MG63 (cell line): ENCODE measurements at places on chromosomes 6 and 20. TPM values are rescaled to one million over a fixed set of nuclear protein-coding genes. Genes with fewer than 3 reads are reported as not detected.

GRCh38 chr6:88262332-88262731 is 96.2 kb upstream of the CNR1 start:
- DNase-seq, result no peak

GRCh38 chr20:600141-600540 is 10.0 kb downstream of the TCF15 start:
- no peak for DNase-seq

The PGC gene
- not detected in 2 replicates for total RNA-seq

GRCh38 chr6:32700391-32701040 is 34.1 kb upstream of the HLA-DQB1 start:
- DNase-seq, result no peak

DNA sequence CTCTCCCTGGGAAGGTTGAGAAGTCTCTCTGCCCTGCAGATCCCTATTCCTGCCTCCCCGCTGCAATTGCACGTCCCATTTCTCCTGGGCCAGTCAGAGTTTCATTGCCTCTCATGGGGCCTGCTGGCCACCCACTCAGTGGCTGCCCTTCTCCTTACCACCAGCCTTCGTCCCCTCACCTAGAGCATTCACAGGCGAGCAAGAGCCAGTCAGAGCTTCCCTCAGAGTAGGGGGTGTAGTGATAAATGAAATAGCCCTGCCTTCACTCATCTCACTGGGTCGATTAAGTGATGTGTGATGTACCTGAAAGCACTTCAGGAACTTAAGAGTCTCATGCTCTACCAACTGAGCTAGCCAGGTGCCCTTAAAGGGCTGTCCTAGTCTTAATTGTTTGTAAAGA is 52.0 kb upstream of the FANCE start:
- no peak for DNase-seq

DNA sequence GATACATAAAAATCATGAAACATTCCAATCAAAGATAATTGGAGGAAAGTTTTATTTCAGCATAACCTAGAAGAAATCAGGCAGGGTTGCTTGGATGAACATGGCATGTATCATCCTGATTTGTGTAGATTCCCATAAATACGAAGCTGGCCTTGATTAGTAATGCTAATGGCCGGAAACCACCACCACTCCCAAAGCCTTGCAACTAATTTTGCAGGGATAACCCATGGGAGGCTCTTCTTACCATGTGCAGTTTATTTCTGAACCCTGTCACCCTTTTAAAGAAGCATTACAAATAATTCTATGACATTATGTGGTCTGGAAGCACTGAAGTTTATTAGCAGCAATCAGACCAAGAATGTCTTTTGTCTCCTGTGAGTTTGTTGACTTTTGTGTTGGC is 80.8 kb downstream of the AIG1 start:
- no peak for DNase-seq

- no peak for DNase-seq
Observed at GRCh38 chr6:159726255-159726917, 920 bp upstream of the WTAP start.

The GNMT gene
- total RNA-seq, result not detected in 2 replicates

GRCh38 chr20:57696401-57696961 is 13.3 kb downstream of the PMEPA1 start:
- DNase-seq, result no peak

DNA sequence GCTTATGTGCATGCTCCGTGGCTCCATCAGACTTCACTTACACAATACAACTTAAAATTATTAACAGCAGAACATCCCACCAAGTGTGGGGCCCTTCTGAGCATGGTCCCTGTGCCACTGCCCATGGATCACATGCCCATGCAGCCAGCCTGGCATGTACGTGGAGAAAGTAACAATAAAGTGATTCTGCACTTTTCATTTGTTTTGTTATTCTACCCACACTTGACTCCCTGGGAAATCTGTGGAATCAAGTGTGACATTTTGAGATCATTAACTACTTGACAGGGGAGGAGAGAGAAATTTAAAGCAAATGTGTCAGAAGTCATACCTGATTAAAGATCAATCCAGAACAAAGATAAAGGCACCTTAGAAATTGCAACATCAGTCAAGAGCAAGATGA is 112.0 kb downstream of the ISM1 start:
- no peak for DNase-seq

GRCh38 chr6:36314221-36315014 is 22.3 kb downstream of the BNIP5 start:
- DNase-seq, result no peak

DNA sequence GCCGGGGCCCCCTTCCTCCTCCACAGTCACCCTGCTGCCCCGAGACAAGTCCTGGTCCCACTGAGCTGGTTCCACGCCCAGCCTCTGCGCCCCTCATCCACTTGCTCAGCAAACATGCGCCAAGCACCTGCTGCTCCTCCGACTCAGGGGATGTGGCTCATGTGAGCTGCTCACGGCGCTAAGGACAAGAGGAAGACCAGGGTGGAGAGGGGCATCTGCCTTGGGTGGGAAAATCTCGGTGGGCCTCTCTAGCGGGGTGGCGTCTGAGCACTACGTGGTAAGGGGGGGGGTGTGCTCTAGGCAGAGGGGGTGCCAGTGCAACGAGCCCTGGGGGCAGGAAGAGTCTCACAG is 4.5 kb downstream of the LAMA5 start:
- DNase-seq, result no peak

DNA sequence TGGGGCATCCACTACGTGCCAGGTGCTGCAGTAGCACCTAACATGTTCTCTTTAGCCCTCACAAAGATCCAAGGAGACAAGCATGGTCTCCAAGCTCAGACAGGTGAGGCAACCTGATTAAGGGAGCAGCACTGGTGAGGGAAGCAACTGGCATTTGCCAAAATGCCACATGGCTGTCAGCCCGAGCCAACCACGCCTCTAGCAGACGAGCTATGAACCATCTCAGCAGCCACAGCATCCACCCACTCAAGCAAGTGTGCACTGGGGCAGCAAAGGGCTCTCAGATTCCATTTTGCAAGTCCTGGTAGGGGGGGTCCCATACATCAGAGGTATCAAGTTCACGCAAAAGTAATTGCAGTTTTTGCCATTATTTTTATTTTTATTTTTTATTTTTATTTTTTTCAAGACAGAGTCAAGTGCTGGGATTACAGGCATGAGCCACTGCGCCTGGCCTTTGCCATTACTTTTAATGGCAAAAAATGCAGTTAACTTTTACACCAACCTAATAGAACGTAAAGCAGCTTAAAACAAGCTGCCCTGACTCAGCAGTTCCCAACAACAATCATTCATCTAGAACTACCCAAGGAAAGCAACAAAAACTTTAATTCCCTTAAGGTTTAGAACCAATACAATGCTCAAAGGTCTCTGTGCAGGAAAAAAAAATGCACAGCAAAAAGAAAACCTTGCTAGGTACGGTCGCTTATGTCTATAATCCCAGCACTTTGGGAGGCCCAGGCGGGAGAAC is 36.3 kb upstream of the SPDEF start:
- no peak for DNase-seq

The ME1 gene
- total RNA-seq, result 10.4 and 16.3 TPM in 2 replicates

The TMEM74B gene
- total RNA-seq, result not detected in 2 replicates

DNA sequence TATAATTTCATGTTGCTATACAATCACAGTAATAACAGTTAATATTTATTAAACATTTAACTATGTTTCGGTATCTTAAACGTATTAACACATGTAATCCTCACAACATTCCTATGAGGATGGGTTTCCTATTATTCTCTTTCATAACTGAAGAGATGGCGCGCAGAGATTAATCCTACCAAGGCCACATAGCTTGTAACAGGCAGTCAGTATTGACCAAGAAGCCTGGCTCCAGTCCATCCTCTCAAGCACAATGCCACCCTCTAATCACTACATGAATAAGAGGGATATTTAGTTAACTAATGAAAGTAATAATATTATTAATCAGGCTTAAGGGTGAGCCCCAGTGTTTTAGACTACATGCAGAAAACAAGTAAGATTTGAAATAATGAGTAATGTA is 149.7 kb upstream of the SIM1 start:
- DNase-seq, result no peak

GRCh38 chr6:40925341-40925740 is 113.7 kb downstream of the UNC5CL start:
- no peak for DNase-seq

DNA sequence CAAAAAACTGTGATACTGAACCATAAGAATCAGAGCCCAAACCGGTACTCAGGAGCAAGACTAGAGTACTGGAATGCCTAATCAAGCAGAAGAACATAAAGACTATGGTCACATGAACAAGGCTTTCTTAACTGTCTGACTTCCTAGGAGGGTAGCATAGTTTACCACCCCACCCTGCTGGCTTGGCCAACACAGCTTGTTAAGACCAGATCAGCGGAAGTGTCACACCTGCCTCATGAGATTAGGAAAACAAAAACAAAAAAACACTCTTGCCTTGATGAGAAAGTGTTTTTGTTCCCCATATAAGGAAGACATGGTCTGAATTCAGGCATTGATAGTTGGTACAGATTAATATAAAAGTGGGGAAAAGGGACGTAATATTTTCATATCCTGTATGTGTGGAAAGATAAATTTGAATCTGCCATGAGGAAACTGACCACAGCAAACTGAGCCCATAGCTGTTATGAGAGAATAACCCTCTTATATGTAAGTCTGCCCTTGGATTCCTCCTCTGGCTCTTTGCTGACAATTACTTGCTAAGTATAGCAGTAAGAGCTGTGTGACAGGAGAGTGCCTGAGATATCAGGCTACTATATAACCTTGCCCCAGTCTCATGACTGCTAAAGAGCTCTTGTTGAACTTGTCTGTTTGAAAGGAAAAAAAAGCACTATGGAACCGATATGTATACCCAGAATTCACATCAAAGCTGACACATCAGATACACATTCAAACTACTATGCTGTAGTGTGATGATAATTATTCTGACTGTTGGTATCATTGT is 197.1 kb downstream of the EPHA7 start:
- DNase-seq, result no peak

The ASIP gene
- not detected in 2 replicates for total RNA-seq

DNA sequence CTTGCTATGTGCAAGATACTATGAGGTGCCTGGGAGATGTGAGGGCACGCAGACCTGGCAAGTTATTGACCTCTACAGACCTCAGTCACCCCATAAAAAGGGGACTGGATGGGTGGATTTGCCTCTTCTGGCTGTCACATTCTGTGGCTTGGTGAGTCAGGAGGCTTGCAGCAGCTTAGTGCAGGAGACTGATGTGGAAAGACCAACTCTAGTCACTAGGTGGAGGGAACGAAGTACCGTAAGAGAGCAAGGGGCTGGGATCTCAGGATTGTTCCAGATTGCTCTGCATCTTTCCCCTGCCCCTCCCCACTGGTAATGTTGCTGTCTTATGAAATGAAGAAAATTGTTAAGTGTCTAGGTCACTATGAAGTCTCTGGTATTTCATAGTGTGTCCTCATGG is 3.3 kb downstream of the MAPRE1 start:
- DNase-seq, result peak; percentile 32

The SCRT2 gene
- not detected in 2 replicates for total RNA-seq

GRCh38 chr6:163260111-163260895 is 154.2 kb upstream of the QKI start:
- DNase-seq, result no peak

The RSPO3 gene
- not detected in 2 replicates for total RNA-seq

- peak; percentile 2 for DNase-seq
Observed at GRCh38 chr6:94071835-94072234, 652.5 kb upstream of the EPHA7 start.

GRCh38 chr20:33277471-33278441 is 5.3 kb upstream of the BPIFB1 start:
- no peak for DNase-seq

DNA sequence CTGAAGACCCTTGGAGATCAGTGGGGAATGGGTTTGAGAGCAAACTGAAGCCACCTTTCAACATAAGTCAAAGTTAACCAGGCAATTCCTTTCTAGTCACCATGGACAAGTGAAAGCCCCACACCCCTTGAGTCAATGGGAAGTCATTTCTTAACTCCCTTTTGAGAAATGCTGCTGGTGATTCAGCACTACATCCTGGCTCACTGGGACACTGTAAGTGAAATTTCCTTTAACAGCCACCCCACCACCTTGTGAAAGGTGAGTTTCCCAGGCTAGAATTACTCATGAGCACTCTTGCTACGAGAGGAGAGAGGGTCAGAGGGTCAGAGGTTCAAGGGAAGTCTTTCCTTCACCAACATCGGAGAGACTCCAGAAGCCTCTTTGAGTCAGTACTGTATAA is 93.3 kb upstream of the MARCKS start:
- DNase-seq, result peak; percentile 16

The IL17A gene
- total RNA-seq, result not detected in 2 replicates

The IRF4 gene
- total RNA-seq, result not detected in 2 replicates
